A549 treated with dexamethasone at 1 μM for 4 hours (cell line): ENCODE measurements at places on chromosomes 1 and 21. TPM values are rescaled to one million over a fixed set of nuclear protein-coding genes. Genes with fewer than 3 reads are reported as not detected.

The TMEM51 gene
- total RNA-seq: 26.4 to 31.1 TPM (median 30.9 TPM) in 5 replicates

The OVAAL gene
- total RNA-seq: 0.09 to 0.46 TPM (median 0.18 TPM) in 5 replicates

The OLIG1 gene
- total RNA-seq: not detected in 5 replicates

The RAB3B gene
- total RNA-seq: 5.4 to 8.9 TPM (median 7.4 TPM) in 5 replicates
